Adrenal gland (tissue), 19 donors: ENCODE measurements at places on chromosomes 13 and 19. TPM values are rescaled to one million over a fixed set of nuclear protein-coding genes. Genes with fewer than 3 reads are reported as not detected.
A peak's percentile ranks its signal among the peaks of the same experiment; 100 is the strongest.

The KLK12 gene
- not detected for total RNA-seq

The FUT1 gene
- 2.3 TPM for total RNA-seq

The ZNF534 gene
- not detected for total RNA-seq

- DNase-seq, result no peak
These were observed 330.1 kb downstream of the DLEU7 start for GRCh38 chr13:50513300-50513877.

- no peak for DNase-seq
These were observed 88.3 kb upstream of the TEX29 start for GRCh38 chr13:111232191-111232590.

DNA sequence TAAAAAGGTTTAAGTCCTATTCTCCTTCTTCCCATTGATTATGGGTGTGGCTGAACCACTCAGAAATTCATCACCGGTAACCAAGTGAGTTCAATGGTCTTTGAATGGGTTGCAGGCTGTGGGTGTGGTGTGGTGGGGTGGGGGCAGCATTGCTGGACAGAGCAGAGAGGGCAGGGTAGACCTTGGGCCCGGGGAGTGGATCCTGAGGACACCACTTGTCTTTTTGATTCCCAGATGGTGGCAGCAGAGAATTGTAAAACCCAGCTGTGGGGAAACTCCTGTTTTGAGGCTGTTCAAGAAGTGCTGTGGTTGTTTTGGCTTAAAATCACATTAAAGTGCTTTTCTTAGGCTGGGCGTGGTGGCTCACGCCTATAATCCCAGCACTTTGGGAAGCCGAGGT lies 45.8 kb upstream of the RGCC start:
- peak; percentile 18 for DNase-seq
